ENCODE measurements at places on chromosomes 12 and 14. TPM values are rescaled to one million over a fixed set of nuclear protein-coding genes. Genes with fewer than 3 reads are reported as not detected.

The EML5 gene
- total RNA-seq: 0.66 TPM

The FOXA1 gene
- under 0.01 TPM for total RNA-seq

The WSCD2 gene
- under 0.01 TPM for total RNA-seq

The RNASE11 gene
- total RNA-seq: not detected

The NRL gene
- total RNA-seq: 0.77 TPM

The ACOT6 gene
- total RNA-seq: not detected
